ENCODE measurements at places on chromosomes 13 and 19.

- no peak for DNase-seq
Measured at GRCh38 chr13:113219256-113219940, 10.0 kb downstream of the CUL4A start.

DNA sequence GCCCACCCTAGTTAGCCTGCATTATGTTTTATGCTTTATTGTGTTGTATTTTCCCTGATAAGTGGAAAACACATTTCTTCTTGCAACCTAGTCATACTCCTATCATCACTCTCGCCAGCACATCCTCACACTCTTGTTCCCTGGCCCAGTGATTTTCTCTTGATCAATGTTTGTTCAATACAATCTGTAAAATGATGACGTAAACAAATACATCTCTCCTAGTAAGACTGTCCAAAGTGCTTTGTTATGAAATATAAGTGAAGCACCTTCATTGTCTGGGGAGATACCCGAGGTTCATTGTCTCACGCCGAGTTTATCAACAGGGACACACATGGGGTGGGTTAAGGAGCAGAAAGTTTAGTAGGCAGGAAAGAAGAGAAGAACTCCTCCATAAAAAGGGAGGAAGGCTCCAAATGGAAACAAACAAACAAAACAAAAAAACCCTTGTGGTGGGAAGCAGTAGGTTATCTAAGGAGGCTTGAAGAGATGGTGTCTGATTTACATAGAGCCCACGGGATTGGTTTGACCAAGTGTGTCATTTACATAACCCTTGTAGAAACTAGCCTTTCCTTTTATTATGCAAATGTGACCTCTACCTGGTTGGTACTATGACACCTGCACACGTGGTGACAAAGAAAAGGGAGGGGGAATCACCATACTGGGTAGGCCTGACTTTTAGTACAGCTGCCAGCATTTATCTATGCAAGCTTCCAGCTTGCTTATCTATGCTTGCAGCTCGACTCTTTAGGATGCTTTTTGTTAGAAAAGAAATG is 1317.9 kb upstream of the SPRY2 start:
- peak; percentile 71 for DNase-seq

GRCh38 chr19:23222998-23223652 is 27.1 kb downstream of the ZNF724 start:
- DNase-seq, result no peak

DNA sequence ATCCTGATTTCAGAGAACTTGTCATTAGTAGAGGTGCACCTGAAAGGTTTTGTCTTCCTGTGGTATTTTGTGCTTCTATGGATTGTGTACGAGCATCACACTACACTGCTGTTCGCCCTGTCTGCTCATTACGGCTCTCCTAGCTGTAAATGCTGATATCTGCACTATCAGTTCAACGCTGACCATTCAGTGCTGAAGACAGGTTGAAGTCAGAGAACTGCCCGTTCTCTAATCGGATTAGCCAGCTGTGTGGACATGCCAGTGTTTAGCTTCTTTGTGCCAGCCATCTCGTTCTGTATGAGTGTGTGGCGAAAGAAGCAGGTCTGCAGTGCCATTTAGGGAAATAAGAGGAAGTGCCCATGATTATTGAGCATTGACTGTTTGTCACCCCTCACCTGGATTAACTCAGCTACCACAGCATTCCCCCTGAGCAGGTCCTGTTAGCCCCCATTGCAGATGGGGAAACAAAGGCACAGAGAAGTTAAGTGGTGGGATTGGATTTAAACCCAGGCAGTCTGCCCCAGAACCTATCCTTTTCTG is 21.6 kb upstream of the C1QTNF9 start:
- DNase-seq, result no peak

DNA sequence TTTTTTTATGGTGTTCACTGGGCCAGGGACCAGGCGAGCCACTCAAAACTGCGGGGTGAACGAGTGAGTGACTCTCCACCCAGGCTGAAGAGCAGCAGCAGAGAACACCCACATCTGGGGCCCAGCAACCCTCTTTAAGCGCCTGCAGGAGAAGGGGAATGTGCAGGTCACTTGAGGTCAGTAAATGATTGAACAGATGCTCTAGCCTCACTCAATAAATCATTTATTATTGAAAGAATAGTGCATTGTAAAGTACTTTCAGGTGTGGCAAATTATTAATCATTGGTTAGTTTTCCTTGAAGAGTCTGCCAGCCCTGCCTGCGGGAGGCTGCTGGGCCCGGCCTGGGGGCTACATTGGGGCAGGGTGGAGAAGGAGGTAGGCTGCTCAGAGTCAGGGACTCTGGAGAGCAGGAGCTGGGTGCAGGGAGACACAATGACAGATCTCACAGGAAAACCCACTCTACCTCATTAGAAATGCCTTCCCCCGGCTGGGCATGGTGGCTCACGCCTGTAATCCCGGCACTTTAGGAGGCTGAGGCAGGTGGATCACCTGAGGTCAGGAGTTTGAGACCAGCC is 42.5 kb downstream of the ABCC4 start:
- no peak for DNase-seq

All from iPS DF 19.7 (cell line).